ENCODE measurements at places on chromosomes 5 and 9.

DNA sequence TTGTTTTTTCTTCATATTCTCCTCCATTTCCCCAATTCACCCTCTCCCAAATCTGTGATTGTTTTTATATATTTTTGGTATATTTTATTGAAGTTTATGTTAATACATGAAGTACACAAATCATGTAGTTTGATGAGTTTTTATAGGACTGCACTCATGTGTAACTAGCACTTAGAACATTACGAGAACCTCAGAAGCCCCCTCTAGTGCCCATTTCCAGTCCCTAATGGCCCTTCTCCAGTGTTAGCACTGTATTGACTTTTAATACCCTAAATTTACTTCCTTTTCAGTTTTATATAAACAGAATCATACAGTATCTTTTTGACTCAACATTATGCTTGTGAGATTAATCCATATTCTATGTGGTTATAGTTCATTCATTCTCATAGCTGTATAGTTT, 18.5 kb upstream of the FKTN start:
- DNase-seq, result no peak

DNA sequence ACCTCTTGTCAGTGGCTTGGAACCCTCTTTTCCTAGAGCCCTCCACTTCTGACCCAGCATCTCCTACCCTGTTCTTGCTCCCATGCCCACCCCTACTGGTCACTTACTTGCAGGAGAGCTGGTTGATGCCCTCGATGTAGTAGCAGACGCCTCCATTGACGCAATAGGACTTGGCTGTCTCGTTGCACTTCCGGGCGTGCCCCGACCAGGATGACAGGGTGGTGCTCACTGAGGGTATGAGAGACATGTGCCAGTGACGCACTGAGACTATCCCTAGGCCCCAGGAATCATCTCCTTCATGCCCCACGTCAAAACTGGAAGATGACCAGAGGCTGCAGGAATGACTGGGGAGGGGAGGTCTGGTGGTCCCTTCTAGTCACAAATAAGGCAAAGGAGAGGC, 76.0 kb downstream of the PSD2 start:
- DNase-seq, result no peak

DNA sequence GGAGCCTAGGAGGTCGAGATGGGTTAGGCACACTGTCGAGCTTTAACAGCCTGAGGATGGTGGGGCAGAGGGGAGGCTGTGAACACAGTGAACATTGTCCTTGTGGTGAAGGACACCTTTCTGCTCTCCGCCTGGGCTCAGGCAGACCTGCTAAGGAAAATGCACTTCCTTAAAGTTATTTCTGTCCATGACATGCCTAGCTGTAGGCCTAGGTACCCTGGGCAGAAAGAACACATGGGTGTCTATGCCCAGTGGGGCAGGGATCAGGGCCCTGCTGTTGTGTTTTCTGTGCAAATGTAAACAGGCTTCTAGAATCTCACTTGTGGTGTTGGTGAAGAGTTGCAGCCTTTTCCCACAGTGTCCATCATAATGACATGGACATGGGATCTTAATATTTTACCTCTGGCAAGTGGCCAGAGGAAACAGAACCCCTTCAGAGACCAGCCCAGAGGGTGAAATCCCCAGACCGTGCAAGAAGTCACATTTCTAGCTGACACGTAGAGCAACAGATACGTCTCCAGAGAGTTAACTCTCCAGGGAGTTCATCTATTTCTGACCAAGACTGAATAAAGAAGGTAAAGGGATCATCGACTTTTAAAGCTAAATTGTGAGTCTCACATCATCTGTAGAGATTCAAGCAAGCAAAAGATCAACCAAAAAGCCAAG, 79.2 kb downstream of the C9orf152 start:
- peak; percentile 88 for DNase-seq

DNA sequence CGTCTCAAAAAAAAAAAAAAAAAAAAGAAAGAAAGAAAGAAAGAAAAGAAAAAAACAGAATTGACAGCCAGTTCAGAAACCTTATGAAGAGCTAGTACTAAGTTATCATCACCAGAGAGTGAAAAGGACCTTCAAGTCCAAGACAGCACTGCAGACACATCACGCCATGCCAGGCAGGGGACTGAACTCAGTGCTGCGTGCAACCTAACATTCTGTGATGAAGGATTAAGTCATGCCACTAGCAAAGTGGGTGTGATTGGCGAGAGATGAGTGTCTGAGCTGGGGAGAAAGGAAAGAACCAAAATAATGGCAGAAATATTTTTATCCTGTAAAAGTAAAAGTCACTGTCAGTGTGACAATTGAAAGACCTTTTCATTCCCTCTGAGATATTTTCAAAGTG, 54.7 kb downstream of the MAP1B start:
- no peak for DNase-seq

DNA sequence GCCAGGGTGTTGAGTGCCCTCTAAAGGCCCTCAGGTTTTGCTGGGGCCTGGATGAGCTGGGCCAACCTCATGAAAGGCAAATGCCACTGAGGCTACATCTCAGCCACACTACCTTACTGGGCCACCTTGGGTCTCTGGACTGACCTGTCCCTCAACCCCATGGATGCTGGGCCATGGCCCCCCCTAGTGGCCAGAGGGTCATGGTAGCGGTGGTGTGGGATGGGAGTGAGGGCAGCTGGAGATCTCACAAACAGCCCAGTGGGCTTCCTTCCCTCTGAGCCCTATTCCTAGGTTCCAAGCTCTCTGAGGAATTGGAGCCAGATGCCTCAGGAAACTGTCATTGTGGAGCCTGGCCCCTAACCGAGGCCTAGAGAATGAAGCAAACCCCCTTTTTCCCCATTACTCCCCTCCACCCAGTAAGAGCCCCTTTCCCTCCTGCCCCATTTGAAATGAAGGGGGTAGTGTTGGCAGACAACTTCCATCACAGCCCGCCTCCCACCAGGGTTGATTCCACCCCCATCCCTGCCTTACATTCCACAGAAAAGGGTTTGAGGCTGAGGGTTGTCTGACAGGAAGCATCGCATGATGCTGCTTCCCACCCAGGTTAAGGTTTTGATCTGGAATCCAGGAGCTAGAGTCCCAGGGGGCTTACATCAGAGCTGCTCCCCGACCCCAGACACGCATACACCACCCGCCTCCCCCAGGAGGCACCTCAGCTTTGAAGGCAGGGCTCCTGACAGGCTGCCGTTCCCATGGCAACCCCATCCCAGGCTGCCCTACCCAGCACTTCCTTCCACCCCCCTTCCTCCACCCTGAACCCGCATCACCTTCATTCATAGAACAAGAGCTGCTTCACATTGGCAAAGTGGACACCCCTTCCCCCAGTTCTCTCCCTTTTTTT, 63.9 kb downstream of the PCDH1 start:
- no peak for DNase-seq

GRCh38 chr5:93636837-93637236, 53.8 kb downstream of the NR2F1 start:
- no peak for DNase-seq
